Stimulated activated CD4-positive, alpha-beta T cell treated with anti-CD3 and anti-CD28 coated beads, Interleukin-4, amount 100 ng/mL, for 48 hours (primary cell): ENCODE measurements at places on chromosomes 1 and 21.

- DNase-seq = no peak
Measured at GRCh38 chr1:199101635-199102034, 462.8 kb downstream of the PTPRC start.

GRCh38 chr1:112575154-112575804 lies 43.7 kb downstream of the ST7L start:
- no peak for DNase-seq

DNA sequence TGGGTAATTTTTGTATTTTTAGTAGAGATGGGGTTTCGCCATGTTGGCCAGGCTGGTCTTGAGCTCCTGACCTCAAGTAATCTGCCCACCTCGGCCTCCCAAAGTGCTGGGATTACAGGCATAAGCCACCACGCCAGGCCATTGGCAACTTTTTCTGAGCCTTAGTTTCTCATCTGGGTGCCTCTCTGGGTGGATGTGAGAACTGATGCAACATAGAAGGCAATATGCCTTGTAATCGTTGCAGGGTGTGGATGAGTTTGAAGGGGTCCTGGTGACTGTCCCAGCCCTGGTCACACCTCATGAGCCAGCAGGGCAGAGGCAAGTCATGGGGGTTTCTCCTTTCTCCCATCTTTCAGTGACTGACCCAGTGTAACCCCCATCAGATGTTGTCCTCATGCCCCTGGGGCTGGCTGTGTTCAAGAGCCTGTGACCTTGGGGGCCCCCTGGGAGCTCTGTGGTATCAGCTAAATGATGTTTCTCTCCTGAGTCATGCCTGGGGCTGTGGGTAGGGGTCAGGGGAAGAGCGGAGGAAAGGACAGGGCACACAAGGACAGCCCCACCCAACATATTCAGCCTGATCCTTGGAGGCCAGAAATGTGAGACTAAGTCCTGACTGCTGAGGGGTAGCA lies 3.6 kb downstream of the COL9A2 start:
- DNase-seq = no peak

DNA sequence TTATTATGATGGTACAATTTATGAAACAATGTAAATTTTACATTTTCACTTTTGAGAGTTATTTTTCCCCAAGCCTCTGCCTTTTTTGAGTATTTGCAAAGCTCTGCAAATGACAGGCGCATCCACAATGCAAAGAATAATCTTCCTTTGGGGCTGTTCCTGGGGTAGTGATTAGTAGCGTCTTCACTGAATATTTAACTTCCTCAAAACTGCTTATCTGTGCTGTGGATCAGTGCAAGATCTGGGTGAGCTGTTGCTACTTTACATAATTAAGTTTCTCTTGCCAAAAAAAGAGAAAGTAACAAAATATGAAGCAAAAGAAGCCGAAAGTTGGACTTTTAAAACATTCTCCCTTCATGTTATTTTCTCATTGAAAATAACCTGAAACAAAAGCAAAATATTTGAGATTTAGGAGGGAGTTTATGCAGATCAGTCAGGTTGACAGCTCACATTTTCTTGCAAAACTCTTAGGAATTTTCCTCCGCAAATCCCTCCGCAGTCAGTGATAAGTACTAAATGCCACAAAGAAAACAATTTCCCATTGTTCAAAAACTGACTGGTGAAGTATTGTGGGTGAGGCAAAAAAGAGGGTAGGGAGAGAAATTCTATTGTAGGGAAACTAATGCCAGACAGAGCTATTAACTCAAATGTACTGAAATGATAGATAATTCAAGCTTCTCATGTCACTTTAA lies 276.4 kb upstream of the B3GALT2 start:
- DNase-seq = no peak

DNA sequence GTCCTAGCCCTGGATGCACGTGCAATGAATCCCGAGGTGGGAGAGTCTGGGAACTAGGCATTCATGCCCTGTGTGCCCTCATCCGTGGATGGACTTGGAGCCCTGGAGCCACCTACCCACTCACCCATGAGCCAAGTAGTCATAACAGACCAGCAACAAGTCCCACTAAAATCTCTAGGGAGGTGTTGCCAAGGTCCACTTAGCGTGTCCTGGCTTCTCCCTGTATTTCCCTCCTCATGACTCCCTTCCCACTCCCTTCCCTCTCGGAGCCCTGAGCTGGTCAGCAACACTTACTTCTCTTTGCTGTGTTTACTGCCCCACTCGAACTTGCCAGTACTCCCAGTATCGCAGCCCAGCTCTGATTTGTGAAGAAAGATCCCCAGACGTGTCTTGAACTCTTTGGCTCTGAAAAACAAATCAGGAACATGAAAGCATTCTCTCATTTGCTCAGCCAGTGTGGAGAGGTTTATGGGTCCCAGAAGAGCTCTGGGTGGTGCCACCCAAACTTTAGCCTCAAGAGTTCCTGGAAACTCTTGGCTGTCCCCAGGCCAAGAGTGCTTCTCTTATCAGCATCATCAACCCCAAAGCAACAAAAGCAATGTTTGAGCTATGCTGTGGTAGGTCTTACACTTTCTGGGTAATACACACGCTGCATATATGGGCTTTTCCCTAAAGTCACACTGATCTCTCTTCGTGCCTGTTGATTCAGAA lies 1.1 kb downstream of the RGS16 start:
- DNase-seq = no peak

GRCh38 chr1:189211742-189212141 lies 1265.9 kb downstream of the BRINP3 start:
- DNase-seq = no peak

GRCh38 chr1:19665186-19665495 lies 466 bp downstream of the HTR6 start:
- no peak for DNase-seq

- peak; percentile 12 for DNase-seq
Measured at GRCh38 chr1:30191154-30191702, 532.2 kb downstream of the MATN1 start.

GRCh38 chr1:197284325-197284724 lies 16.3 kb downstream of the CRB1 start:
- DNase-seq = no peak

GRCh38 chr1:225431081-225431863 lies 3.4 kb upstream of the LBR start:
- DNase-seq = no peak
